ENCODE measurements at places on chromosomes 3 and 15.

DNA sequence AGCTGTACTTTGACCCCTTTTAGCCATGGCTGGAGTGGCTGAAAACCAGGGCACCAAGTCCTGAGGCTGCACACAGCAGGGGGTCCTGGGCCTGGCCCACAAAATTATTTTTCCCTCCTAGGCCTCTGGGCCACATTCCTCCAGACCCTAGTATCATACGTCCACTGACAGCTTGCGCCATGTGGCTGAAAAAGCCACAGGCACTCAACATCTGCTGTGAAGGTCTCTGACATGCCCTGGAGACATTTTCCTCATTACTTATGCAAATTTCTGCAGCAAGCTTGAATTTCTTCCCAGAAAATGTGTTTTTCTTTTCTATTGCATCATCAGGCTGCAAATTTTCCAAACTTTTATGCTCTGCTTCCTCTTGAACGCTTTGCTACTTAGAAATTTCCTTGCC, 239.0 kb downstream of the SQOR start:
- DNase-seq = no peak

GRCh38 chr3:104447681-104448080, 919.0 kb upstream of the ALCAM start:
- DNase-seq = peak; percentile 2

- peak; percentile 41 for DNase-seq
These were observed 66.6 kb upstream of the PAQR5 start for GRCh38 chr15:69232144-69232543.

- DNase-seq = no peak
These were observed 189.5 kb downstream of the ISL2 start for GRCh38 chr15:76526111-76526510.

- no peak for DNase-seq
These were observed 409.4 kb upstream of the FRG2C start for GRCh38 chr3:75254685-75255084.

DNA sequence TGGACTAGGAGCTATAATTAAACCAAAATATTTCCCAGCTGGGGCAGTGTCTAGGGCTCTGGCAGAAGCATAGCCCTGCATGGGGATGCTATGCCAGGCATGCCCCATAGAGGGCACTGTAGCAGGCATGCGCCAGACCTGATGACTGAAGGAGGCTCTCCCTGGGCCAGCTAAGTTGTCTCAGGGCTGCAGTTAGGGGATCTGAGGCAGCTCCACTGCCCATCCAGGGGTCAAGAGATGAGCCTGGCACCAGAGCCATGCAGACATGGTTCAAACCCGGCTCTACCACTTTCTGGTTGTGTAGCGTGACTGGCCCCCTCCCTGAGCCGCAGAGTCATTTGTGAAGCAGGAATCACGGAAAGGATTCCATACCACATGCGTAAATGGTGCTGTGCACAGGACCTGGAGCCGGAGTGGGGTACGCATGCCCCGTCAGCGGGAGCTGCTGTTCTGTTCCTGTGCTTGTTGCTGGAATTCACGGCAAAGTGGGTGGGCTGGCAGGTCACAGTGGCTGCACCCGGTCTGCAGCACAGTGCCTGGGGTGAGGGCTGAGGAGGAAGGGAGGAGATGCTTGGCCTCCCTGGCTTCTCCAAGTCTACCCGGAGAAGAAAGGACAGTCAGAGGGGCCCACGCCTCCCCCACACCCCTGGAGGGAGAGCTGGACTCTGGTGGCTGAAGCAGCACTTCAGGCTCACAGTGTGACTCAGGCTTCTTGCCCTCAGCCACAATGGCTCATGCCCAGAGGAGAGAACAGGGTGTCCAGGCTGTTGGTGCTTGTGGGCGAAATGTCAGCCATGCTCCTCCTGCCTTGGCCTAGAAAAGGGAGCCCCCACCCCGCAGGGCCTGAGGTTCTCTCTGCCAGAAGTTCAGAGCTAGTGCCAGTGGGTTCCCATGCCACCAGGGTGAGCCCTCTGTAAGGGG, 43.1 kb downstream of the DNASE1L3 start:
- peak; percentile 79 for DNase-seq

GRCh38 chr15:72423256-72423655, 25.2 kb downstream of the TMEM202 start:
- no peak for DNase-seq

DNA sequence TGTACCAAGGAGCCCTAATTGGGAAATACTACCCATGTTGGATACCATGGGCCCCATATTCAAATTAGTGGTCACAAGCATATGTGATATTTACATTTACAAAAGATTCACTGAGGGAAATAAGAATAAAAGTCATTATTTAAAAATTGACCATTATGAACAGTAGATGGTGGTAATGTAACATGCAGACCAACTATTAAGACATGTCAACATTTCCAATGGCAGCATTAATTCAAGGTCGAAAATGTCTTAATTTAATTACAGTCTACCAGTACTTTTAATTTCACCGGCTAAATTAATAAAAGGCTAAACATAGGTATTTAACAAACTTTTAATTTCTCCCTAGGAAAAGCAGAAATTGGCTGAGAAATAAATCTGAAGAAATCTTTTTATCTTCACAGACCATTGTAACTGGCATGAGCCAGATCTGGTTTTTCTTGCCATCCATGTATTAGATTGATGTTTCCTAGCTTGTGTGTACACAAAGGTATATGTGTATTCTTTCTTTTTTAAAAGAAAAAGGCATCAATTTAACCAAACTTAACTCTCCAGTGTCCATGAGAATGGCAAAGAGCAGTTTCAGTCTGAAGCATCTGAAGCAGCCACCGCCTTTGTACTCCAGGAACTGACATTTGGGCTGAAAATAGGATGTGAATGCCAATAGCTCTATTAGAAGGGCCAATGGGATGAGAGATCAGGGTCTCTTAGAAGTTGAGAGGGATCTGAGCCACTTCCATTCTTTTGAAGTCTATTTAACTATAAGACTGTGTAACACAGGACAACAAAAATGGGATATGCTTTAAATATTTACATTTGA, 26.6 kb downstream of the NEK11 start:
- DNase-seq = peak; percentile 61

GRCh38 chr3:13194285-13195209, 121.3 kb upstream of the IQSEC1 start:
- DNase-seq = no peak

DNA sequence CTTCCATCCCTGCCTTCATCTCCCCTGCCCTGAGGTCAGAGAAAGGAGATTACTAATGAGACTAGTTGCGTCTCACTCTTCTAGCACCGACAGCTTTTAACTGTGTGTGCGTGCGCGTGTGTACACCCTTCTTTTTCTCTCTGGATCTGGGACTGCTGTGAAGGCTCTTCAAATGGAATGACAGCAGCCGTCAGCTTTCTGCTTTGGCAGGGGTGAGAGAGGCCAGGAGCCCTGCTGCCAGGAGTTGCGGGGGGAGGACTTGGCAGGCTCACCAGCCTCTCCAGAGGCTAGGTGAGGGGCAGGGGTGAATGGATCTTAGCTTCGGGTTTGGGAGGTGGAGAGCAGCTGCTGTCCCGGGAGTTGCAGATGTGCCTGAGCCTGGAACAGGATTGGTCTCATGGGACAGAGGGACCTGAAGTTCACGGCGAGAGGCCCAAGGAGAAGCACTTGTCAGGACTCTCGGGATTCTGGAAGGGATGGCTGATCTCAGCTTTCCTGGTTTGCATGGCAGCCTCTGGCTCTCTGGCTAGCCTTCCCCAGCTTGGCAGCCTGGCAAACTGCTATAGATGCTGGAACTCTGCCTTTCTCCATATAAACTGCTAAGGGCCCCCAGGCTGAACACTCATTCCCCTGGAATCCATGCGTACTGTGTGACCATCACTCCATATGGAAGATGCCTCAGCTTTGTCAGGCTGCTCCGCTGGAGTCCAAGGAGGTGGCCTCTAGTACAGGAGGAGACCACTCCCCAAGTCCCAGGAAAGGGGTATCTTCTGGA, 16.6 kb downstream of the TEX264 start:
- DNase-seq = peak; percentile 16

GRCh38 chr3:11096266-11097139, 57.8 kb upstream of the HRH1 start:
- DNase-seq = peak; percentile 93

DNA sequence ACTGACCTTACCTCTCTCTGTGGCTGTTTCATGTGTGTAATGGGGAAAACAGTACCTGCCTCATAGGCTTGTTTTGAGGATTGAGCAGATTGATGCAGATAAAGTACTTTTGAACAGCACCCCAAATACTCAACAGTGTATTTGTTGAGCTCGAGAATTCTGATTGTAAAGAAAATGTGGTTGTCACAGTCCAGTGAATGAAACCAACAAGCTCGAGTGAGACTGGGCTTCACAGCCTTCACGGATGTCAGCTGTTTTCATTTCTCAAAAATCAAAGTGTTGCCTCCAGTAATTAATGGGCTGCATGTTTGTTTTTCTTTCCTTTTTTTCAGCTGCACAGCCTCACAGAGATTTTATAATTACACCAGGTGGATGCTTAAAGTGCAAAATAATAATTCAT, 43.7 kb downstream of the PARP15 start:
- no peak for DNase-seq

DNA sequence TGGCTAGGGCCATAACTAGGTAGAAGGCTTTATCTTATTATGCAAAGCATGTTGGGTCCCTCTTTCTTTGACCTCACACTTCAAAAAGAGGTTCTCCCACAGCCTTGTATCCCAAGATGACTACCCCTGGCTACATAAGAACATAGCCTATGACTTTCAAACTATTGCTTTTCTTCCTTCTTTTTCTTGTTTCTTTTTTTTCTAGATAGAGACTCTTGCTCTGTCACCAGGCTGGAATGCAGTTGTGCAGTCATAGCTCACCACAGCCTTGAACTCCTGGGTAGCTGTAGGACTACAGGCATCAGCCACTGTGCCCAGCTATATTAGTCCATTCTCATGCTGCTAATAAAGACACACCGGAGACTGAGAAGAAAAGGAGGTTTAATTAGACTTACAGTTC, 47.2 kb downstream of the DIPK2A start:
- DNase-seq = peak; percentile 72

DNA sequence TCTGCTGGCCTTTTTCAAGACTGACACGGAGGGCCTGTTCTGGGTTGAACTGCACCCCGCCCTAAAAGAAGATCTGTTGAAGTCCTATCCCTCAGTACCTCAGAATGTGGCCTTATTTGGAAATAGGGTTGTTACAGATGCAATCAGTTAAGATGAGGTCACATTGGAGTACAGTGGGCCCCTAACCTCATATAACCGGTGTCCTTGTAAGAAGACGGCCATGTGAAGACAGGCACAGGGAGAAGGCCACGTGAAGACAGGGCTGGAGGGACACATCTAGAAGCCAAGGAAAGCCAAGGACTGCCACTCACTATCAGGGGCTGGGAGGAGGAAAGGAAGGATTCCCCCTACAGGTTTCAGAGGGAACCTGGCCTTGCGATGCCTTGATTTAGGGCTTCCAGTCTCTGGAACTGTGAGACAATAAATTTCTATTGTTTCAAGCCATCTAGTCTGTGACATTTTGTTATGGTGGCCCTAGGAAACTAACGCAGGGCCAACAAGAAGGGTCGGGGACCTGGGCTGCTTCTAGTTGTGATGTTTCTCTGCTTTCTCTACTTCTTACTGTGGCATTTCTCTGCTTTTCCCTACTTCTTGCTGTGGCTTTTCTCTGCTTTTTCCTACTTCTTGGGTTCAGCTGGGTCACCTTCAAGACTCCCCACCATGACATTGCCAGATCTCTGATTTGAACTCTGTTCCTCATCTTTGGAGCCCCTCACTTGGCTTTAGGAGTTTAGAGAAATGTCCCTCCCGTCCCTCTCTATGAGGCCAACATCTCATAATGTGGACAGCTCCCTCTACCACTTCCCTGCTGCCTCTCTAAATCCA, 4.8 kb upstream of the CCDC174 start:
- no peak for DNase-seq

GRCh38 chr15:35548435-35548834, 2.5 kb upstream of the DPH6 start:
- DNase-seq = no peak

GRCh38 chr3:37308247-37308646, 133.9 kb upstream of the LRRFIP2 start:
- peak; percentile 41 for DNase-seq

DNA sequence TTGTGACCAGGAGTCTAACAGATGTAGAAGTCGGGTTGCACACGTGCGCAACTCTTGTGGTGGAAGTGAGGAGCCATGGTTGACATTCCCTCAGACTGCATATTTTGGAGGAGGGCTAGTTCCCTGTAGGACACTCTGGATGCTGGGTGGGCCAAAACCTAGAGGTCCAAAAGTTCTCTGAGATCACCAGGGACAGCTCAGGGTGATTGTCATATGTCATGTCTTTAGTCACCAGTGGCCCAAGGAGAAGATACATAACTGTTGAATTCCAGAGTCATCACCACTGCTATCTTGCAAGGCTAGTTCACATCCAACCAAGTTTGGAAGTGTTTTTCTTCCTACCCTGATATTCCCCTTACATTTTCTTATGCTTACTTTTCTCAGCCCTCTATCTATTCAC, 95.2 kb upstream of the C3orf80 start:
- no peak for DNase-seq

DNA sequence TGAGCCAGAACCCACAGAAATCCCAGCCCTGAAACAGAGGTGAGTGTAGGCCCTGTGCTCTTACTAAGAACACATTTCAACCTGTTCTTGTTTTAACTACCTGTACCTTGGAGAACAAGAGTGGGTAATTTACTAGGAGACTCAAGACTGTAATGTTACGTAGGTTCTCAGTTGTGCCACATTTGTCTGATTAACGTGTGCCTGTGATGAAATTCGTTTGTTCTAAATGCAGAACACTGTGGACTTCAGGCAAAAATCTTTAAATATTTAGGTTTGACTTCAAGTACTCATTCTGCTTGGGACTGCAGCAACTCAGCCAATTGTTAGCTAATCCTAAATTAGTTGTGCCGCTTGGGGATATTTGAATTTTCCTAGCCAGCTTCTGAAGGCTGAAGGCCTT, 28.3 kb downstream of the GTF2E1 start:
- no peak for DNase-seq

DNA sequence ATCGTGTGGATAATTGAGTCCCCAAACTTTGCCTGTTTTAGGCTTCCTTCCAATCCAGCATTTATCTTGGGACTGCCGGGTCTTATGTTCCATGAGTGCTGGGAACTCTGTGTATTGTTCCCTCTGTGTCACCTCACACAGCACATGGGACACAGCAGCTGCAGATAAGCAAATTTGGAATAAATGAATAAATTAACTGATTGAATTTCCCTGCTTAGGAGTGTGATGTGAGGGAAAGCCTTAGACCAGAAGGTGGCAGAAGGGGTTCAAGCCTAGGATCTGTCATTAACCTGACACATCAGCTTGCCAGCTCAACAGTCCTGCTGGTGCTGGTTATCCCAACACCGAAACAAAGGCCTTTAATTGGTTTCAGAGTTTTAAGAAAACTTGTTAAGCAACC, 114.3 kb downstream of the OXSM start:
- DNase-seq = no peak

GRCh38 chr15:41020829-41021228, 67.6 kb downstream of the CHAC1 start:
- DNase-seq = no peak

GRCh38 chr3:30082652-30083051, 523.7 kb upstream of the TGFBR2 start:
- DNase-seq = no peak
